Sigmoid colon (tissue), 7 donors: ENCODE measurements at places on chromosomes 6 and 20. TPM values are rescaled to one million over a fixed set of nuclear protein-coding genes. Genes with fewer than 3 reads are reported as not detected.

The MRPL18 gene
- total RNA-seq, result 75.9 TPM

The ZSCAN23 gene
- total RNA-seq, result 1.8 TPM

The PANK2 gene
- 35.7 TPM for total RNA-seq

The TREML2 gene
- total RNA-seq, result not detected

The ZSCAN31 gene
- total RNA-seq, result 35.5 TPM

The PLCB4 gene
- total RNA-seq, result 12.0 TPM

The HLA-DPB1 gene
- 39.2 TPM for total RNA-seq

The PHF3 gene
- 59.6 TPM for total RNA-seq
